ENCODE measurements at places on chromosomes 1 and 21.

DNA sequence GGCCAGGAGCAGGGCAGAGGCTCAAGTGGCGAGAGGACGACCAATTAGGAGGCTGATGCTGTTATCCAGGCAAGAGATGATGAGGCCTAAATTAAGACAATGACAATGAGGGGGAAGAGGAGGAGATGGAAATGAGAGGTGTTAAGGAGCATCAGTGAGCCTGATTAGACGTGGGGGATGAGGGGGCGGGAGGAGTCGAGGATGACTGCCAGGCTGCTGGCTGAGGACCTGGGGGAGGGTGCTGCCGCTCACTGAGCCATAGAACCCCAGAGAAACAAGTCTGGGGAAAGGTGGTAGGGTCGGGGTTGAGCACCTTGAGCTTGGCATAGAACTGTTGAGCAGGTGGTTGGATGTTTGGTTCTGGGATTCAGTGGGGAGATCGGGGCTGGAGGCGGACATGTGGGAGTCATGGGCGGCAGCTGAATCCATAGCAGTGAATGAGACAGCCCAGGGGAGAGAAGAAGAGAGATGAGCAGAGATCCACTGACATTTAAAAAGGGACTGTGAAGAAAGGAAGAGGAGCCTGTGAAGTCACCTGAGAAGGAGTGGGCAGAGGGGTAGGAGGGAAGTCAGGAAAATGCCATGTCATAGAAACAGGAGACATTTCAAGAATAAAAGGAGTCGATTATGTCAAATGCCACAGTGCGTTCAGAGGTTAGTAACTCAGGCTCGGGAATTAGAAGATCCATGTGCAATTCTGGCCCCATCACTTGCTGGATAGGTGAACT lies 28.5 kb downstream of the DLGAP3 start:
- DNase-seq = no peak

- peak; percentile 50 for DNase-seq
Observed at GRCh38 chr21:34498623-34499022, 13.4 kb downstream of the KCNE1 start.

DNA sequence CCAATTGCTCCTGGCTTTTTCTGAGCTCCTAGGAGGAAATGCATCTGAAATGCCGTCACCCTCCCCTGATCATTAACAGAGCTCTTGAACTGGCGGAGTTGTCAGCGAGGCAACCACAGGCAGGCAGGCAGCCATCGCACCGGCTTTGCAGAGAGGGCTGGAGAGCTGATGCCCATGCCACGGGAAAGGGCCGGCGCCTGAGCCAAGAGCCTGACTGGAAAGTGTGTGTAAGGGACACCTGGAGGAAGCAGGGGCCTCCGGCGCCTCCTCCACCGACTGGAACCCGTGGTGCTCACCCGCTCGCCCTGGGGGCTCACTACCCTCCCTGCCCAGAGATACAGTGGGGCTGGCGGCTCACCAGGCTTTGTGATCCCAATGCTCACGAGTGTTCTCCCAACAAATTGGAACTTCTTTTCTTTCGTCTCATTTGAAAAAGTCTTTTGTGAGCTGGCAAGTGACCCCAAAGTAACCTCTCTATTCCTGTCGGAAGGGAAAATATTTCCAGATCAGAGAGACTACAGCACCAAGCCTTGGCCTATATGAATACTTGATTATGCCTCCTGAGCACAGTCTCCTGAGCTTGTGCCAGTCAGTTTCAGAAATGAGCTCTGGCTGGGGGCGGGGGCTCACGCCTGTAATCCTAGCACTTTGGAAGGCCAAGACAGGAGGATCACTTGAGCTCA lies 97.7 kb upstream of the SLC25A33 start:
- DNase-seq = peak; percentile 88

- DNase-seq = no peak
Observed at GRCh38 chr1:233242827-233243483, 52.6 kb downstream of the PCNX2 start.

DNA sequence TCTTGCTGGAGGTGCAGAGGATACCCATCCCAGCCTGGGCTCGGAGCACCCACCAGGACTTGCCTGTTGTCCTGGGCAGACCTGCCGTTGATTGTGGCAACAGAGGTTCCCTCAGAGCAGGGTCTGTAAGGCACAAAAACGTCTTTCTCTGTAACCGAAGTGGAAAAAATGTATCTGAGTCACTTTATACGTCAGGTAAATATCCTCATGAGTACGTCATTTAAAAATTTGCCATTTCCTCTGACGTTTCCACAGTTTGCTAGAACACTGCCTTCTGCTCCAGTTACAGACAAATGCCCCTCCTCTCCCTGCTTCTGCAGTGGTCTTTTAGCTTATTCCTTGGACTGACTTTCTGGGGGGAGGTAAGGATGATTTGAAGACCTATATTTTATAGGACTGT lies 326.8 kb downstream of the HHAT start:
- DNase-seq = no peak

GRCh38 chr1:121516234-121516967 lies 331.6 kb downstream of the SRGAP2C start:
- no peak for DNase-seq

DNA sequence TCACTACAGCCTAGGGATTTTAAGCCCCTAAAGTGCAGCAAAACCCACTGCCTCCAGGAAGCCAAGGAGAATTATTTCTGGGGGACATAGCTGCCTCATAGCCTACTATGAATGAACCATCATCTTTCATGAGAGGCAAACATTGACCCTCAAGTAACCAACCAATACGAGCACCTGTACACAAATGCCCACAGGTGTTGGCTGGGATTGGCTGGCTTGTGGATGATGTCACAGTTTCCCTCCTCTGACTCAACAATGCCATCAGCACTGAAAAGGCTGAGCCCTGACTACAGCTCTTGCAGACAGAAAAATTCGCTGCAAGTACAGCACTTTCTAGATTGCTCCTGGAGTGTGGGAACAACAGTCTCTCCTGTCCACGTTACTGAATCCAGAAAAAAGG lies at the start of gene HMGB4:
Gene HMGB4, plus strand, starts transcription at position 301 of the 400 bp plus-strand sequence. CDS start 113 bp downstream, outside the sequence.
- DNase-seq = no peak

DNA sequence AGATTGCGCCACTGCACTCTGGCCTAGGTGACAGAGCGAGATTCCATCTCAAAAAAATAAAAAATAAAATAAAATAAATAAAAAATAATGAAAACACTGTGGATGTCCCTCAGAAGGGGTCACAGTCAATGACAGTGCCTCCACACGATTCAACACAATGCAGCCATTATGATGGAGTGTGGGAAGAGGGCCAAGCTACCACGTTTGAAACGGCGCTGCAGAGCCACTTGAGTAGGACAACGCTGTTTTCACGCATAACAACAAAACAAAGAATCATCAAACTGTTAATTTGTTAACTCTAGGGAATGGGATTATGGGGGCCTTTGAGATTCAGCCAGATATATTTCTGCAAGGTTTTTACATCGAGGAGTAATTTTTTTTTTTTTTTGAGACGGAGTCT lies 36.5 kb downstream of the NKAIN1 start:
- no peak for DNase-seq

- no peak for DNase-seq
Observed at GRCh38 chr1:85132078-85132720, 68.6 kb downstream of the SYDE2 start.

GRCh38 chr1:77143529-77144121 lies 75.6 kb downstream of the PIGK start:
- DNase-seq = no peak

DNA sequence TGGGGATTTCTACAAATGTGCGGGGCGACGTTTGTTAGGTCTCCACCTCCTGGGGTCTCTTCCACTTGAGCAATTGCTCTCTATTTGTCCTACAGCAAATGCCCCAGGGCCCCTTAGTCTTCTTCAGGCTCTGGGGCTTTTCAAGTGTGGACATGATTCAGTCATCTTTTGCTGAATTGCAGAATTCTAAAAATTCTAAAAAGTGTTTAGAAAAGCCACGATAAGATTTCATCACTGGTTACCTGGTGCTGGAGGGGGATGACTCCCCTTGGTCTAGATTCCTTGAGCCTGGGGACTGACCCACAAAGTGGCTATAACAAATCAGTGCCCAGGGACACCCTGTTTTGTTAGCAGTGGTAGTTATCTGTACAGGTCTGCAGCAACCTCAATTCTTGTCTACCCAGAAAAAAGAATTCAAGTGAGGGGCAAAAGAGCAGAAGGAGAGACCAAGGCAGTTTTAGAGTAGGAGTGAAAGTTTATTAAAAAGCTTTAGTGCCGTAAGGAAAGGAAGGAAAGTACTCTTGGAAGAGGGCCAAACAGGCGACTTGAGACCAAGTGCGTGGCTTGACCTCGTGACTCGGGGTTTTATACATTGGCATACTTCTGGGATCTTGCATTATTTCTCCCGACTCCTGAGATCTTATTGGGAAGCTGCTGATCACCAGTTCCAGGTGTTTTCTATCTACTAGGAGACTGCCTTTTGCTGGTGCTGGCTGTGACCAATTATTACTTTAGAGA lies 25.2 kb downstream of the PROK1 start:
- no peak for DNase-seq

DNA sequence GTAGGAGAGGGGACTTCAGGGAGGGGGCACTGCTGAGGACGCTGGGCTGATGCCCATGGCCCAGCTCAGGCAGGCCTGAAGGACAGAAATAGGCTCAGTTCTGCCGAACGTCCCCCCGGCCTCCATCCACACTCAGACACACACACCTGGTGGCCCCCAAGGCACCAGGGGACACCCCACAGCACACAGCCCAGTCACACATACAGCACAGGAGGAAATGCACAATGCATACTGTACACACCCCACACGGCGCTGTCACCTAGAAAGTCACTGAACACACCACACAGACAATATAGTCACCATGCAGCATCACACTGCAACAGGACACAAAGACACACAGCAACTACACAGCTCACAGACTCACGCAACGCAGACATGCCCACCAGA lies 562 bp downstream of the SYTL1 start:
- DNase-seq = no peak

DNA sequence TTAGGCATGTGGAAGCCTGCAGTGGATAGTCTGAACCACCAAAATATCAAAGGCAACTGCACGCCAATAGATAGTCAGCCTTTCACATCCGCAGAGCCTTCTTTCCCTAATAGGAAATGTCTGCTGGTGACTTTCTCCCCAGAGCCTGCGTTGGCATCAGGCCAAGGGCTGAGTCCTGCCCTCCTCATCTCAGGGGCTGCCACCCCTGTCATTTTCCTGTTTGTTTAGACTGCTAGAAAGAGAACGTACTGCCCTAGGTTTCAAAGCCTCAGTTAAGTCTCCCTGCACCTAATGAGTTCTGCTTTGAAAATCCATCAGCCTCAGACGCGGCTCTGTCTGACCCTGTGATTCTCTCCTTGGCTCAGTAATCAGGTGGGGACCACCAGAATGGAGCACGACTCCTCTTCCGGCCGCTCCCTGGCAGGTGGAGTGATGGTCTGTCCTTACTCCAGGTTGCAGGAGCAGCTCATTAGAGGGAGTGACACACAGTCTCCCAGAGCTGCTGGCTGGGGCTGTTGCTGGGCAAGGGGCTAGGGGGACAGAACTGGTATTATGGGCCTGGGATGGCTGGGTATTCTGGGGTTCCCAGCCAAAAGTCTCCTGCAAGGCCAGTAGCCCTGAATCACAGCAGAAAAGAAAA lies 27.3 kb downstream of the STUM start:
- DNase-seq = peak; percentile 47

GRCh38 chr1:832136-832535 lies 91.6 kb upstream of the SAMD11 start:
- DNase-seq = no peak

DNA sequence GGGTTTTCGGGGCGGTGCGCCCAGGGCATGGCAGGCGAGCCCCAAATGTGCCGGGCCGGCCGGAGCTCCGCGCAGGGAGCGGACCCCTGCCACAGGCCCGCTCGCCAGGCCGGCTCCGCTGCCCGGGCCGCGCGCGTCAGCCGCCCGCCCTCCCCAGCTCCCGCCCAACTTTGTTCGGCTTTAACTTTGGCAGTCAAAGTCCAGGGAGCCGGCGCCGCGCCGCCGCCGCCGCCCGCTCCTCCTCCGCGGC lies 488 bp downstream of the SLC35D1 start:
- peak; percentile 42 for DNase-seq

DNA sequence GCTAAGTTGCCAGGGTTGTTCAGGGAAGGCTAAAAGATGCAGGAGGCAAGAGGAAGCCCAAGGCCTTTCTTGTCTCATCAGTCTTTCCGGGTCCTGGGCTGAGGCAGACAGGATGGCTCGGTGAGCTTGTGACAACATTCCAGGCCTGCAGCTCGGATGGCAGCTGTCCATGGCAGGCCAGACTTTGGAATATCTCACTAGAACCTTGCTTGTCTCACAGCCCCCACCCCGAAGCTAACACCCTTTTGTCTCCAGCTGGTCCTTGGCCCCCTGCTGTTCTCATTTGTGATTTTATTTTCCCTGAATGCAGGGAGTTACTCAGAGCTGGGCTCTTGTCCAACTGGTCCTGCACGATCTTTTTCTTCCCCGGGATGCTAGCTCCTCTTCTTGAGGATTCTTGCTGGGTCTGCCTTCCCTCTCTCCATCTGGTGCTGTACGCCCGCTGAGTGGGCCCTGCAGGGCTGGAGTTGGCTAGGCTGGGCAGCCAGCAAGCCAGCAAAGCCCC lies 477.2 kb upstream of the CAMK1G start:
- no peak for DNase-seq

DNA sequence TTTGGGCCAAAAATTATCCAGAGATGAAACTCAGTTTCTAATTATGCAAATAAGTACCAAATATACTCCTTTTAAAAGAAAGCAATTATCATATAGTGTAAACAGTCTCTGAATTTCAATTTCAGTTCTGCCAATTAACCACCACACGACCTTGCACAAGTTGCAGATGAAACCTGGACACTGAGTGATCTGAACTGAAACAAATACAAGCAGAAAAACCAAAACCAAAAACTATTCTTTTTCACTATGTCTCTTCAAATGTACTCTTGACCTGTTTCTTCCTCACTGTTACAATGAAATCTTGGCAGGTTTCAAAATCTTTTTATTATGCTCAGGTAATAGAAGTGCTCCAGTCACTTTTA lies 79.2 kb downstream of the TYW3 start:
- DNase-seq = no peak

DNA sequence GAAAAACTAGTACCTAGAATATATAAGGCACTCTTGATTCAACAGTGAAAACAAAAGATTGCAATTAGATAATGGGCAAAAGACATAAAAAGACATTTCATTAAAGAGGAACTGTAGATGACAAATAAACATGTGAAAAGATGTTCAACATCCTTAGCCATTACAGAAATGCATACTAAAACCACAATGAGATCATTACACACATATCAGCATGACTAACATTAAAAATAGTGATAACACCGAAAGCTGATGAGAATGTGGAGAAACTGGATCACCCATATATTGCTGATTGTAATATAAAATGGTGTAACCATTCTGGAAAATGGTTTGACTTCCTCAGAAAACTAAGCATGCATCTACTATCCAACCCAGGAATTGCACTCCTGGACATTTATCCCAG lies 340.3 kb downstream of the SEC16B start:
- no peak for DNase-seq

- no peak for DNase-seq
Observed at GRCh38 chr21:25569711-25570110, 37.6 kb downstream of the MRPL39 start.

- no peak for DNase-seq
Observed at GRCh38 chr21:29578306-29578705, 279.6 kb downstream of the BACH1 start.

DNA sequence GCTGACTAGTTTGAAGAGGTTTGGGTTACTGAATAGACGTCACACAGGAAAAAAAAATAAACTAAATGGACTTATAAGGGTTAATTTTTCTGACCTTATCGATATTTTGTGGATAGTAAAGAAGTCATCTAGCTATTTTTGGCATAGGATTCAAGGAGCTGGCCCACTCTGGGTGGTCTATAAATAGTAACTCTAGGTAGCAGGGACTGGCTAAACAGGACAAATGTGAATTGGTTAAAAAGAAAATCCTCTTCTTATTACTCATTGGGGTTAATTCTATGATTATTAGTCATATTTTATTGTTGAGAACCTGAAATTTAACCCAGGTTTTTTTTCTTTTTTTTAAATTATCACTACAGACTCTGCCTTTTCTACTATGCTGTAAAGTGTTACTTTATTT lies 61.7 kb downstream of the ATF6 start:
- no peak for DNase-seq

All from NCI-H510A (cell line).